ENCODE measurements at places on chromosomes 6 and 20. TPM values are rescaled to one million over a fixed set of nuclear protein-coding genes. Genes with fewer than 3 reads are reported as not detected.
A peak's percentile ranks its signal among the peaks of the same experiment; 100 is the strongest.

PBOV1 gene
- total RNA-seq, result not detected

DNA sequence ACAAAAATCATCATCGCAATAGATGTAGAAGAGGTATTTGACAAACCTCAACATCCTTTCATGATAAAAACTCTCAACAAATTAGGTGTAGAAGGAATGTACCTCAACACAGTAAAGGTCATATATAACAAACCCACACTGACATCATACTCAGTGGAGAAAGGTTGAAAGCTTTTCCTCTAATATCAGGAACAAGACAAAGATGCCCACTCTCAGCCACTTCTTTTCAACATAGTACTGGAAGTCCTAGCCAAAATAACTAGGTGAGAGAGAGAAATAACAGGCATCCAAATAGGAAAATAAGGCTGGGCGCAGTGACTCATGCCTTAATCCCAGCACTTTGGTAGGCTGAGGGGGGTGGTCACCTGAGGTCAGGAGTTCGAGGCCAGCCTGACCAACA is 95.8 kb downstream of the ZDHHC14 start:
- no peak overlapping the region for H3K27ac ChIP-seq
- H3K4me1 ChIP-seq, result no peaks in the 10 kb centered on the region
- no peaks in the 10 kb centered on the region for H3K27me3 ChIP-seq
- no peak for DNase-seq
- no peaks in the 10 kb centered on the region for H3K36me3 ChIP-seq

FLRT3 gene
- total RNA-seq, result 0.40 TPM

GRCh38 chr20:18686696-18687095 is 98.8 kb downstream of the DTD1 start:
- H3K4me3 ChIP-seq, result no peak overlapping the region
- no peaks in the 10 kb centered on the region for H3K27me3 ChIP-seq
- no peaks in the 10 kb centered on the region for H3K4me1 ChIP-seq
- H3K27ac ChIP-seq, result no peak overlapping the region
- DNase-seq, result no peak
- H3K36me3 ChIP-seq, result peaks cover 3% of the 10 kb centered on the region

DNA sequence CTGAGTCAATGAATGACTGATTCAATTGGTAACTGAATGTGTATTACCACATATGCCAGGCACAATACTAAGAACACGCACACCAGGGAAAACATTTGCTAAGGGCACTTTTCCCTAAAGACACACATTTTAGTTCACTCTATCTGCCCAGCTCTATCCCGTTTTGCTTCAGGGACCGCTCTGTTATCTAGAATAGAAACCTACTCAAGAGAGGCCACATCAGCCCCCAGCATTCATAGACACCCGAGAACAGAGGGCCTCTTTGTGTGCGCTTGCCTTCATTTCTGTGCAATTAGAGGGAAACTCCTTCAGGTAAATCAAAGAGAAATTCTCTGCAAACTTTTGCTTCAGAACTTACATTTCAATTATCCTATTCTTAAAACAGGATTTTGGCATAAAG is 50.3 kb downstream of the DZANK1 start:
- DNase-seq, result no peak
- no peak overlapping the region for H3K27ac ChIP-seq
- H3K4me1 ChIP-seq, result peaks cover 10% of the 10 kb centered on the region
- no peaks in the 10 kb centered on the region for H3K36me3 ChIP-seq
- no peaks in the 10 kb centered on the region for H3K27me3 ChIP-seq

DNA sequence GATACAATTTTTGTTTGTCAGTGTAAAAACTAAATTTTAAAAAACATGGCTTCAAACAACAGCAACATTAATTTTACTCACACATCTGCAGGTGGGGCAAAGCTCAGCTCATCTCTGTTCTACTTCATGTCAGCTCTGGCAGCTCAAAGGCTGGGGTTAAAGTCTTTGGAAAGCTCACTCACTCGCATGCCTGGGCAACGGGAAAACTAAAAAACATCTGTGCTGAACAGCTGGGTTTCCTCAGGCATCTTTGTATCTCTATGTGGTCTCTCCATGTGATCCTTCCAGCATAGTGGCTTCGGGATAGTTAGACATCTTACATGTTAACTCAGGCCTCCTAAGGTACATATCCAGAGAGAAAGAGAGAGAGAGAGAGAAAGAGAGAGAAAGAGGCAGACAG is 499.6 kb downstream of the RFPL4B start:
- no peaks in the 10 kb centered on the region for H3K27me3 ChIP-seq
- no peak for DNase-seq
- H3K4me1 ChIP-seq, result peaks cover 42% of the 10 kb centered on the region
- peak overlapping the region; percentile 24 for H3K4me3 ChIP-seq
- H3K36me3 ChIP-seq, result peaks cover 10% of the 10 kb centered on the region
- peak overlapping the region; percentile 56 for H3K27ac ChIP-seq

DNA sequence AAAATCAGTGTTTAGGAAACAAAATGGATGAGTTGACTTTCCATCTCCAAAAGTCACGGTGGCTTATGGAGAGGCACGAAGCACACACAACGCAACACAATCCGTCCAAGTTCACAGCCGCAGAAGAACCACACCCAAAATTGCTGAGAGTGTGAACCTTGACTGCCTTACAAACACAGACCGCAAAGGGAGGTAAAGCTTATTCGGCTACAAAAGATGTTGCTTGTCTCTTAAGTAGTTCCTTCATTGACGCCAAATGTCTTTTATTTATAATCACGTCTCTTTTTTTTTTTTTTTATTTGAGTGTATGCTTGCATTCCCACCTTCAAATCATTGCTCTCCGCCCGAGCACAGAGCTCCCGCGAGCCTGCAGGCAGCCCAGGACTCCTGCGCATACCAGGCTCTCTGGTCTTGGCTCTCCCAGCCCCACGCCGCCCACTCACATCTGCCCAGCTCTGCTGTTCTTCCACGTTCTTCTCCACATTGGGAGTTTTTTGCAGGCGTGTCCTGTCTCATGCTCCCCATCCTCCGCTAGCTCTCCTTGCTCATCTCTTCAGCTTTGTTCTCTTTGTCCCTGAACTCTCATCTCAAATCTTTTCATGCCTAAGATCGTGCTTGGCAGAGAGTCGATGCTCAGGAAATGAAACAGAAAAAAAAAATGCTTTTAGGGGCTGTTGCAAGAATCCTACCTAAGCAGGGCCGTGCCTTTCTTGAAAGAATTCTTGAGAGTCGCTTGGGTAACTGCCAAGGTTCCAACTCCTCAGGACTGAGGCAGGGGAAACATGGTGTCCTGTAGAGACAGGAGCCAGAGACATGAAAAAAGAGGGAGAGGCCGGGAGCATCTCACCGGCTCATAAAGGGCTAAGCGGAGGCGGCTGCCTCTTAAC is 25.8 kb downstream of the LY86 start:
- H3K36me3 ChIP-seq, result no peaks in the 10 kb centered on the region
- no peak overlapping the region for H3K27ac ChIP-seq
- H3K4me1 ChIP-seq, result no peaks in the 10 kb centered on the region
- DNase-seq, result no peak
- H3K27me3 ChIP-seq, result peaks cover 2% of the 10 kb centered on the region
- H3K4me3 ChIP-seq, result no peak overlapping the region

RFX6 gene
- total RNA-seq, result not detected

- no peak overlapping the region for H3K4me3 ChIP-seq
- peaks cover 7% of the 10 kb centered on the region for H3K27me3 ChIP-seq
- peaks cover 5% of the 10 kb centered on the region for H3K4me1 ChIP-seq
- H3K27ac ChIP-seq, result no peak overlapping the region
Observed at GRCh38 chr20:33914919-33915318, 78.8 kb upstream of the RALY start.

DNA sequence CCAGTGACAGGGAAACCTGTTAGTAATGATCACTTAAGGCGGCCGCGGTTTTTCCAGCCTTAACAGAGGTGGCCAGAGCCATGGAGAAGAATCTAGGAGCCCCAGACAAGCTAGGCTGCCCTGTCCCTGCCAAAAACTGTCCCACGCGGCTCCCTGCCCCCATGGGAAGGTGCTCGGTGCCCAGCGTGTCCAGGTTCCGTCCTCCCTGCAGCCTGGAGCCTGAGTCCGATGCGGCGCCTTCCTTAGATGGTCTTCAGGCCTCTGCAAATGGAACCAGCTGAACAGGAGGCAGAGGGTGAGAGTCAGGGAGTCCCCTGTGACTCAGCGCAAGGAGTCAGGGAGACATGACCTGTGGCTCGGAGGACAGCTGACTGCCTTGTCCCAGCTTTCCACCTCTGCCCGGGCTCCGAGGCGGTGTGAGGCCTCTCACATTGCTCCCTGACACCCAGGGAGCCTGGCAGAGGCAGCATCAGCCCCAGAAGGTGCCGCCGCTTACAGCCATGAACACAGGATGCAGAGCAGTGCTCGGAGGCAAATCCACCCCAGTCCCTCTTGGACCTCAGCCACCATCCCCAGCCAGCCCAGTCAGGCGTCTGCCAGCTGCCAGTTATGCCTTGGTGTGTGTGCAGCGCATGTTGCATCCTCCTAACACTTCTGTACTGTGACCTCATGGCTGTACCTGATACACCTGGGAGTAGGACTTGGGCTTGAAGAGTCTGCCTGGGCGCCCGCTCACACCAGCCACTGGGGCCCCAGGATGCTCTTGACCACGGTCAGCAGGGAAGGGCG is 377.7 kb downstream of the CDH4 start:
- H3K4me3 ChIP-seq, result no peak overlapping the region
- H3K27me3 ChIP-seq, result peaks cover 2% of the 10 kb centered on the region
- no peak overlapping the region for H3K27ac ChIP-seq
- no peaks in the 10 kb centered on the region for H3K4me1 ChIP-seq
- DNase-seq, result no peak

DNA sequence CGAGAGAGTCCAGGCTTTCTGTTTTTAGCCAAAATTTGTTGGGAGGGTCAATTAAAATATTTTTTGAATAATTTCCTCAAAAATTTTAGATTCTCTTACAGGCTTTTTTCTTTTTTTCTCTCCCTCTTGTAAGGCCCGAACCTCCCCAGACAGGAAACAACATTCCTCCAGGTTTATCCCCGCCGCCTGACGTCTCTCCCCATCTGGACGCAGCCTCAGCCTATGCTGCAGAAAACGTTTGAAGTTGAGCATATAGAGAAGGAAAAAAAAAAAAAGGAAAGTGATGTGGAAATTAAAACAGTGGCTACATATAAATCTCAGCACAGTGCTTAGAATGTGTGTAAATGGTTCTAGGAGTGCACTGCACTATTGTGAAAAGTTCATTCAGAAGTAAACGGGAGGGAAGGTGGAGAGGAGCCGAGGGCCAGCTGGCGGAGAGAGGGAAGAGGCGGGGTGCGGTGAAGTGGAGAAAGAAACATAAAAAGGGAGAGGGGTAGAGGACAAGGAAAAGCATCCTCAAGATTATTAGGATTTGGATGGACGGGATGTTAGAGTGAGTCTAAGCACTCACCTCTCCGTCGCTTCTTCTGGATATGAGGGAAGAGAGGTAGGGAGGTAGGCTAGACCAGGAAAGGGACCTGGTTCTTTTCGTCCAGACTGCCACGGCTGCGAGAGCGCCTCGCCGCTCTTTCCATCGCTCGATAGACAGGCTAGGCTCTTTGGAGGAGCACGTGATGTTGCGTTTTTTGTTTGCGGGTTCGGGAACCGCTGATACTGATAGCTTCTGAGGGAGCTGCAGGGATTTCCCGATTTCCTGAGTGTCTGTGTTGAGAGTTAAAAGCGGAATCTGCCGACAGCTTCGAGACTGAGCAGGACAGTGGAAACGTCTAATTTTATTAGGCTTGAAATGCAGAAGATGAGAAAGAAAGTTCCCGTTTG is 98.7 kb downstream of the TRIM27 start:
- peaks cover 11% of the 10 kb centered on the region for H3K4me1 ChIP-seq
- no peak overlapping the region for H3K27ac ChIP-seq
- H3K36me3 ChIP-seq, result peaks cover 2% of the 10 kb centered on the region
- peak overlapping the region; percentile 44 for H3K4me3 ChIP-seq

GRCh38 chr6:113457198-113457597 is 399.9 kb upstream of the MARCKS start:
- peak overlapping the region; percentile 94 for H3K27ac ChIP-seq
- H3K36me3 ChIP-seq, result peaks cover 2% of the 10 kb centered on the region
- no peaks in the 10 kb centered on the region for H3K27me3 ChIP-seq
- H3K4me1 ChIP-seq, result peaks cover 55% of the 10 kb centered on the region
- no peak overlapping the region for H3K4me3 ChIP-seq

COL9A3 gene
- total RNA-seq, result 1.7 TPM

Data from osteocyte (in vitro differentiated cells).